ENCODE measurements at places on chromosomes 2 and 18.

- no peak for DNase-seq
These were observed 585.1 kb downstream of the ZEB2 start for GRCh38 chr2:143934626-143935481.

DNA sequence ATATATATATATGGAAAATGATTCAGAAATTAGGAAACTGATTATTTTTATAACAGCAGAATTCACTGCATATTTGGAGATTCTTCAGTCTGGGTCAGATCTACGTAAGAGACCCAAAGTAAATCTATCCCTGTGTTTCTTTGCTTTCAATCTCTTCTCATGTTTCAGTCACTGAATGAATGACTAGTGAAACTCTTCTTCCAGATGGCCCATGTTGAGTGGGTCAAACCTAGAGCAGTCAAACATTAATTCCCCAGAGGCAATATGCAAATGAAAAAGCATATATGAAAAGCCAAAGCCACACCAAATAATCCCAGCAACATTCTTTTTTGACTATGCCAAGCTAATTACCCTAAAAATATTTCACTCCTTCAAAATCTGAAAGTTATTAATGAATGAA is 317.3 kb downstream of the RBM43 start:
- DNase-seq: no peak

- no peak for DNase-seq
These were observed 46.0 kb downstream of the SOCS6 start for GRCh38 chr18:70334728-70335329.

GRCh38 chr2:145690183-145690778 is 1170.4 kb upstream of the ZEB2 start:
- no peak for DNase-seq

GRCh38 chr2:60476206-60476954 is 77.1 kb downstream of the BCL11A start:
- no peak for DNase-seq

GRCh38 chr18:78566720-78567119 is 412.9 kb upstream of the SALL3 start:
- no peak for DNase-seq

DNA sequence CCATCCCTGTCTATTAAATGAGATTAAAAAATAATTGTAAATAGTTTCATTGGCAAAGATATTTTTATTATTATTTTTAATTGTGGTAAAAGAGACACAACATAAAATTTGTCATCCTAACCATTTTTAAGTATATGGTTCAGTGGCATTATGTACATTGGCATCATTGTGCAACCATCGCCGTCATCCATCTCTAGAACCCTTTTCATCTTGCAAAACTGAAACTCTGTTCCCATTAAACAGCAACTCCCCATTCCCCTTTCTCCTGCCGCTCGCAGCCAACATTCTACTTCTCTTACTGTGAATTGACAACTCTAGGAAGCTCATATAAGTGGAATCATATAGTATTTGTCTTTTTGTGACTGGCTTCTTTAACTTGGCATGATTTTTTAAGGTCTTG is 25.3 kb downstream of the LAMA3 start:
- no peak for DNase-seq

GRCh38 chr2:66445925-66446871 is 11.3 kb downstream of the MEIS1 start:
- DNase-seq: no peak

DNA sequence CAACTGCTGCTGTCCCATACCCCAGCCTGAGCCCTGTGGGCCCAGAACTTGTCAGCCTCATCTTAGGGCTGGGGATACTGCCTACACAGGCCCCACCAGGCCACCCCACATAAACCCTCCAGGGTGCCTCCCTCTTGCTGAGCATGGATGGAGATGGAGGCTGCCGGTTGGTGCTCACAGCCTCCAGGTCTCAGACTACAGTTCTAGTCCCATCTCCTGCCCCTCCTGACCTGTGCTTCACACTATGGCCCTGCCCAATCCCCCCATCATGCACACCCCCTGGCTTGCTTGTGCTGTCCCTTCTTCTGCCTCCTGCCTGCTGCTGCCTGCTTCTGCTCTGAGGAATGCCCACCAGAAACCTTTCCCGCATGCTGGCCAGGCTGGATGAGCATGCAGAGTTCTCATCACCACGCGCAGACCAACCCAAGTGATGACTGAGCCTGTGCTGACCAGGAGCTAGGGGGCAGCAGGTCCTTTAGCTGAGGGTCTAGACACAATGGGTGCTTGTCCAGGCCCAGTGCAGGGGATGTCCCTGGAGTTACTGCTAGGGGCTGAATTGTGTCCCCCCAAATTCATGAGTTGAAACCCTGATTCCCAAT is 138.4 kb upstream of the HS6ST1 start:
- no peak for DNase-seq

DNA sequence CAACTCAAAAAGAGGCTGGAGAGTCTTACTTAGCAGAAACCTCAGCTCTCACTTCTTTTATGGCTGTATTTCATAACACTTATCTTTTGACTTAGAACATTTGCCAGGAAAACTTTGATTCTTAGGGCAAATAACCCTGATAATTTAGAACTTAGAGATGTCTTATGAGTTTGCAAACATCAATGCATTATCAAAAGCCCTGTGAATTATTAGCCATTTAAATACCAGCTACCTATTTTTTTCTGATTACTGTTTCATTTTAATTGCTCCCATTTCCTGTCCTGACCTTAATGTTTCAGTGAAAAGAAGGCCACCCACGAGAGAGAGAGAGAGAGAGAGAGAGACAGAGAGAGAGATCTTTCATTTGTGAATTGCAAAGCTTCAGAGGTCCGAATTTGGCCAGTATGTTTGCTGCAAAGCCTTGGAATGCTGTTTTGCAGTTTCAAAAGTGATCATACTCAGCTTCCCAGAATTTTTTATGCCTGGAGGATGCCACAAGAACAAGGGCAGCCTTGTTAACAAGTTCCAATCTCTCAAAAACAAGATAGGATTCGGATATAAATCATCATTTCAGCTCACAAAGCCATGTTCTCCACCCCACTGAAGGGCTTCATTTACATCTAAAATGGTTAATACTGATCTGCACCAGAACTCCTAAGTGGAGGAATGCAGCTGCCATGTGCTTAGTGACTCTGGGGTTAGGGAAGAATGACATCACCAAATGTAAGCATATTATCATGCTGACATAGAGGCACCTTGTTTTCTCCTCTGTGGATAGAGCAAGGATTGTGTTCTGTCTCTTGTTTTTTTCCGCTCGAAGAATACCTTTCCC is 478.2 kb downstream of the ARHGAP15 start:
- DNase-seq: no peak

GRCh38 chr18:42179542-42180121 is 224.6 kb downstream of the PIK3C3 start:
- no peak for DNase-seq

- no peak for DNase-seq
These were observed 232.2 kb downstream of the FHOD3 start for GRCh38 chr18:36529747-36530146.

GRCh38 chr2:186294248-186294888 is 191.7 kb upstream of the ZC3H15 start:
- no peak for DNase-seq

DNA sequence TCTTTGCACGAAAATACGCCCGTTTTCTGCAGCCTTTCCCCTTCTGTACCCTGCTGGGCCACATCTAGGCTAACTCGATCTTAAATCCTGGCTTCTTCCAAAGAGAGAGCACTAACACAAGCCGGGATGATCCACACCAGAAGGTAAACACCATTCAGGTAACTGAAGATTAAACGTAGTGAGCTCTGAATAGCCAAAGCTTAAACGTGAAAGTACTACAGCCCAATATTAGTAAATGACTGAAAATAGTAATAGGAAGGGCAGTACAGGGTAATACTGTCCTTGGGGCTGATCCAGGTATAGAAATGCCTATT is 422 bp upstream of the MRPL53 start:
- DNase-seq: no peak

DNA sequence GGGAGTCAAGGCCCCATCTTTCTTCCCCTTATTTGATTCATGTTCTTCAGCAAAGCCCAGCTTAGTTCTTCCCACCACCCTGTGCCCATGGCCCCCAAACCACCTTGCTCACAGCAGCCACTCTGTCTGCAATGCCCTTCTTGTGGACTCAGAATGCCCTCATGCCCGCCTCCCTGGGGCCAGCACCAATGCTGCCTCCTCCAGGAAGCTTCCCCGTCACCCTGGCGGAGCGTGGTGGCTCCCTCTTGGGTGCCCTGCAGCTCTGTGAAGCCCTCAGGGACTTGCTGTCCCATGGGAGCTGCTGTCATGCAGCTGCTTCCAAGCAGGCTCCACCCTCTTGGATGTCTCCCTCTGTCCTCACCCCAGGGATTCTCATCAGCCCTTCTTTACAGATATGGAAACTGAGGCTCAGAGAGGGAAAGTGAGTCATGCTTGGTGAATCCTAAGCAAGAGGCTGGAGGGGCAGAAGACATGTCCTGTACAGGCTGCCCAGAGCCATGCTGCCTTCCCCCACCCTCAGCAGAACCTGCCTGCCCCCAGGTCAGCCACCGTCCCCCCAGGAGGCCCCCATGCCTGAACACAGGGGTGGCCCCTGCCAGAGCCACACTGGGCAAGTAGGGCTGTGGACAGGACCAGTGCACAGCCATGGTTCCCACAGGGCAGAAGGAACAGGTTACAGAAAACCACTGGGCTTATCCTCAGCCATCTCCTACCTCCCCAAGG is 11.8 kb upstream of the DUSP2 start:
- DNase-seq: no peak

- peak; percentile 6 for DNase-seq
These were observed 273.0 kb downstream of the PDE11A start for GRCh38 chr2:177799531-177799930.

DNA sequence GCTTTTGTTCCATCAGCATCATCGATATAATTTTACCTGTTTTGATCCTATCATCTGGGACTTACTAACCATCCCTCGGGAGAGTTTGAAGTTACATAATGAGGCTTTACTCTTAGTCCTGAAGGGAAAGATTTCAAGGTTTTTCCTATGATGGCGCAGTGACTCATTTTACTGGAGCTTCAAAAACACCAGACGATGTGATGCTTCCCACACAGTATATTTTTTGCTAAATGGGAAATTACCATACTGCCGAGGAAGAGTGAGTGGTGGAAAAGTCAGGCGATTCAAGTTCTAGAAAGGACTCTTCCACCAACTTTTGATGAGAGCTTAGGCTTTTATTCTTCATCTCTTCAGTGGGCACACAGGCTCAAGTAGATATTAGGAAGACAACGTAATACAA is 44.6 kb upstream of the GCG start:
- DNase-seq: peak; percentile 73

DNA sequence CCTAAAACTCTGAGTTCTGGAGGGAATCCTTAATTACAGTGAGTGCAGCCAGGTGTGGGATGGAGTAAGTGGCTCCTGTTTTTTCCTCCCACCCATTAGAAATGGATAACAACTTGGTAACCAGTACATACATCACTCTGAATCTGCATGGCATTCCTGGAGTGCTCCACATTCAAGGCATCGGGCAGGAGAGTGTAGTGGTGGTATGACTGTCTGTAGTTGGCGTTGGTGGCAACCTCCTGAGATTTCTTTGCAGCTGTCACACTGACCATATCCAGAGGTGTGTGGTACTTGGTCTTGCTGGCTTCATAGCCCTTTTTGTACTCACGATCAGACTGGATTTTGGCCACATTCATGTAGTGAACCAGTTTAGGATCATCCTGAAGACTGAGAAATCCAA is 68.3 kb downstream of the NEB start:
- no peak for DNase-seq

GRCh38 chr2:177395351-177396065 is 2.9 kb downstream of the AGPS start:
- DNase-seq: no peak

DNA sequence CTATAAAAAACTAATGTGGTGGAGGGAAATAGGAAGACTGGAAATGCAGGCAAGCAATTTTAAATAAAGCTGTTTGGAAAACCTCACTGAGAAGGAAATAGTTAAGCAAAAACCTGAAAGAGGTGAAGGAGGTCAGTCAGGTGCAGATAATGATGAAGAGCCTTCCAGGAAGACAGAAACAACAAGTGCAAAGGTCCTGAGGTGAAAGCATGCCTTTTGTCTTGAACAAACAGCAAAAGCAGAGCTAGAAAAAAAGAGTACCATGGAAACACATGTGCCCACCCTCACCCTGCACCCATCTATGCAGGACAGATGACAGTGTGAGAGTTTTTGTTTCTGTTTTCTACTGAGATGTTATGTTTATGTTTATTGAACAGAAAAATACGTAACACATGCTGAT is 8.1 kb upstream of the ZBTB14 start:
- no peak for DNase-seq
